Effector CD4-positive, alpha-beta T cell (primary cell): ENCODE measurements at places on chromosomes 3 and 15.

GRCh38 chr3:15052335-15053242 is 12.5 kb downstream of the MRPS25 start:
- DNase-seq = no peak

- no peak for DNase-seq
Observed at GRCh38 chr15:81126892-81127291, 7.2 kb upstream of the CFAP161 start.

DNA sequence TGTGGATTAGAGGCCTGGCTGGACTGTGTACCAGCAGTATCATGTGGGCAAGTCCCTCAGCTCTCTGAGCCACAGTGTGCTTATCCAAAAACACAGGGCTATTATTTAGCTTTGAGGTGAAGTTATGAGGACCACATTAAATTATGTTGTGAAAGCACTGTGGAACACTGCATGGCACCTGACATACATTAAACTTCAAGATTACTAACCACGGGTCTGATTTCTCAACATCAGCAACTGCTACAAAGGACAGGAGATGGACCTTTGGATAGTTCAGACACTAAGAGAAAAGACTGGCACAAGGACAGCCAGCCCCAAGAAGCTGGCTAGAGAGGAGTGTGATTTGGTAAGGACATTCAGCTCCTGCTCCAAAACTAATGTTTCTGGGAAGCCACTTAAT is 21.3 kb downstream of the CLK3 start:
- DNase-seq = no peak

DNA sequence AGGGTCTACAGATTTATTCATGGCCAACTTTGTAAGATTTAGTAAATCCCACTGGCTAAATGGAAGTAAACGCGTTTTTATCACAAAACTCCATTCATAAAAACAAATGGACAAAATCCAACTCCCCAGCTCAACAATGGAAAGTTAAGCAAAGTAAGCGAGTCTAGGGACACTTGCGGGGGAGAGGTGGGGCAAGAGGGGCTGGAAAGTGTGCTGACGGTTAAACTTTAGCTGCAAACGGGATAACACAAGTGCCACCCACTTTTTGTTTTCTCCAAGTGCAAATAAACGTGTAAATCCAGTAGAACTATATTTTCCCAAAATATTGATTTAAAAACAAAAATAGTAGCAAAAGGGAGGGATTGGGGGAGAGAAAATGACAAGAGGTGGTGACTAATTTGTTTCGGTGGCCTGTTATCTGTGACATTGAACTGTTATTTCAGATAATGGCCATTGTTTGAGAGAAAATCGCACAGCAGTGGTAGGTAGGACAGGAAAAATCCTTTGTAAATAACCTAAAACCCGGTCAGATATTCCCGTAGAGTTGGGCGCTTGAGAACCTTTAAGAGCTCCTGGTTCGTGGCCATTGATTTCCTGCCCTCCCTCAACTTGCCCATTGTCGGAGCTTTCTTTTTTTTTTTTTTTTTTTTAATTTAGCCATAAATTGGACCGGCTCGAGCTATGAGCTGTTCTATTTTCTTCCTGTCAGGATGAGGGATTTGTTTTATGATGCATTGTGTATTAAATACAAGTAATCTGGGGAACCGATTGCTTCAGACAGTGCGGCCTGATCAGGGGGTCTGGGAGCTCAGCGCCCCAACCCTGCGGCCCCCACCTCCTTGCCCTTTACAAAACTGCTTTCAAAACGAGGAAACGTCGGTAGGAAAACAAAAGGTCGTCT is 514.8 kb downstream of the MECOM start:
- no peak for DNase-seq

GRCh38 chr3:184531626-184532280 is 29.8 kb upstream of the EPHB3 start:
- DNase-seq = no peak
